ENCODE measurements at places on chromosomes 3 and 15. TPM values are rescaled to one million over a fixed set of nuclear protein-coding genes. Genes with fewer than 3 reads are reported as not detected.

PATL2 gene
- 0.13 TPM for total RNA-seq

SHC4 gene
- 0.51 TPM for total RNA-seq

- DNase-seq, result no peak
Observed at GRCh38 chr3:179071027-179071322, 634 bp downstream of the ZMAT3 start.

SPTBN5 gene
- total RNA-seq, result 2.7 TPM

DNA sequence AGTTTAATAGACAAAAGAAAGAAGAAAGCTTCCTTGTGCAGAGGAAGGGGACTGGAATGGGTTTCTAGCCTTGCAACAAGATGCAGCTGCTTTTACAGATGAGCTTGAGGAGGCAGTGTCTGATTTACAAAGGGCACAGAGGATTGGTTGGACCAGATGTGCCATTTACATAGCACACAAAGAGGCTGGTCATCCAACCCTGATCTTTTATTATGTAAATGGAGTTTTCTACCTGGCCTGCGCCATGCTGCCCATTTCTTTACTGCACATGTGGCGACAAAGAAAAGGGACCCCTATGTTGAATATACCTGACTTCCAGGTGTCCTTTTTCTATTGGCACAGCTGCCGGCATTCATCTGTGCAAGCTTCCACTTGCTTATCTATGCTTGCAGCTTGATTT, 409.4 kb upstream of the FRG2C start:
- DNase-seq, result no peak

- no peak for DNase-seq
Observed at GRCh38 chr15:73965094-73965757, 26.9 kb downstream of the STOML1 start.

DNA sequence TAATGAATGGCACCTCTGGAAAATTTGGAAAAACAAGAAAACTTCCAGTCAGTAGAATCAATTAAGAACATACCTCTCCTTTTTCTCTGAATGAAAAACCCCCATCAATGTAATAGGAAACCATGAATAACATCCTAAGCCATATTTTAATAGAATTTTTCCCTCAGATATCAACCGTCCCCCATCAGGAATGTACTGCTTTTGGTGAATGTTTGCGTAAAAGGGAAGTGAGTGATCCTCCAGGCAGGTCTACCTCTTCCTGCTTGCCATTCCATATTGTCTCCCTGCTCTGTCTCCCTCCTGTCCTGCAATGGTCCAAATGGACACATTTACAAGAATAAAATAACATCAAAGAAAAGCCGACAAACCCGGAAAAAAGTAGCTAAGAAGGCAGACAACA, 30.8 kb downstream of the LAMP3 start:
- peak; percentile 94 for DNase-seq

PRTG gene
- 1.0 TPM for total RNA-seq

EEFSEC gene
- 1.8 TPM for total RNA-seq

VIPR1 gene
- 0.38 TPM for total RNA-seq

TRAT1 gene
- not detected for total RNA-seq

IRAK2 gene
- total RNA-seq, result 60.3 TPM

TRIM71 gene
- total RNA-seq, result under 0.01 TPM

GRCh38 chr3:66537735-66538134, 36.9 kb upstream of the LRIG1 start:
- DNase-seq, result no peak

DNA sequence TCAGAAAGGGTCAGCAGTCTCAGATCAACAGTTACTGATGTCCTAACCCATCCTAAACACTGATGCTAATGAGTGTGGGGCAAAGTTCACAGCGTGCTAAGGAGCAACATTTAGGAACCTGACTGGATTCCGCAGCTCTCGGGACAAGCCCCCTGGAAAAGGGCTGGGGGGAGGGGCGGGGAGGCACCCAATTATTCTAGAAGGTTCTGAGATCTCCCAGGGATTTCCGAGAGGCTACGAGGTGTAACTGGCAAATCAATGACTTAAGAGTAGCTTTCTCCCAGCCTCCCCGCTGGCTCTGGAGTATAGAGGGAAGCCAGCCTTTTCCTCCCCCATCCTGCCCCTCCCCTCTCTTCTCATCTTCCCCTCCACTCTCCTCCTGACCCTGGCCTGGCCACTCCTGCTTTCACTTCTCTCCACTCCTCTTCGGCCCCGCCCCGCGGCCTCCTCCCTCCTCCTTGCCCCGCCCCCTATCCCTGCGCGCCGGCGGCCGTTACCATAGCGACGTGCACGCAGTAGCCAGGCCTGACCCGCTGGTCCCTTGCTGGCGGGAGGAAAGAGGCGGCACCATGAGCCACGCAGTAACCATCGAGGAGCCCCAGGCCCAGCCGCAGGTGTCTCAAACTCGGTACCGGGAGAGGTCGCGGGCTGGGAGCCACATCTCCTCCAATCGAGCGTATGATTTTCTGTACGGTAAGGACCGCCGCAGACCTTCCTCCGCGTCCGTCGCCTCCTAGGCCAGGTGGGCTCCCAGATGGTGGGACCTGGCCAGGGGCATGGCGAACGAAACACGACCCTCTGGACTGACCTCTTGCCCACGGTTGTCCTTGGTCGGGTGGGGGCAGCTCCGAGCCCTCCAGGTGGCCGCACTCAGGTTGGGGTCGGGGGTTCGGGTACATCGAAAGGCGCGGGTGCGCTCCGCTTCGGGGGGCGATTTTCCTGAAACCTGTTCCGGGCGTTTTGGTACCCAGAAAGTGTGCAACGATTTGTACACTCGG, at the start of gene CFAP91:
CFAP91 (plus strand) TSS at position 493 of the 998 bp plus-strand sequence; CDS start at position 570, 77 bp downstream.
- DNase-seq, result peak; percentile 85

PDIA5 gene
- total RNA-seq, result 67.3 TPM

CD86 gene
- total RNA-seq, result not detected

GRCh38 chr15:100942656-100943425, 23.7 kb downstream of the LRRK1 start:
- DNase-seq, result no peak

- no peak for DNase-seq
Observed at GRCh38 chr3:46489875-46490274, 7.9 kb upstream of the RTP3 start.

DNA sequence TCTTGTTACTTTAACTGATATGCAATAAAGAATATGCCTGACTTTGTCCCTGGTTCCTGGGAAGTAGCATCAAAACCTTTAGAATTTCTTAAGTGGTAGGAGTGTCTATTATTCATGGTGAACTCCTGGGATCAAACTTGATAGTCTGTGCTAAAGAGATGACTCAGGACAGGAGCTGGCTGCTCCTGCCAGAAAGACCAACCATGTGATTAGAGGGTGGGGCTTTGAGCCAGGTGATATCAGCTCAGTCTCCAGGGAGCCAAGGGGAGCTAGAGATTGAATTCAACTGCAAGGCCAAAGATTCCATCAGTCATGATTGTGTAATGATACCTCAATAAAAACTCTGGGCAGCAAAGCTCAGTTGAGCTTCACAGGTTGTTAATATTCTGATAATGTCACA, 20.6 kb upstream of the TMC3 start:
- no peak for DNase-seq

- no peak for DNase-seq
Observed at GRCh38 chr15:51814606-51815005, 14.8 kb upstream of the TMOD3 start.

SLC12A1 gene
- total RNA-seq, result not detected

GRCh38 chr3:73361591-73361990, 263.1 kb downstream of the PDZRN3 start:
- DNase-seq, result no peak

DNA sequence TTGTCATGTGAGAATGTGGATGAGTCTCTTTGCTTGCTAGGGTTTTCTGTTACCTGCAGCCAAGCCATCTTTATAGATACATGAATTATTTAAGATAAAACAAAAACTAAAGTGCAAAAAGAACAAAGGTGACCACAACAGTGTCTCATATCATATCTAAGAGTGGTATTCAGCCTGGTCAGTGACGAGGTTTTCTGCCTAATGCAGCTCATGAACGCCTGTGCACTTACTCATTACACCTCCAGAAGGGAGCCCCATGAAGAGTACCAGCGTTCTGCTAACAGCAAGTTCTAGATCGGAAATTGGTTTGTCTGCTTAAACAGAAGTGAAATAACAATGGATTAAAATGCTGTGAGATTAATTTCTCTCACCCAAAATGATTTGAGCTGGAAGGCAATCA, 19.2 kb downstream of the PXYLP1 start:
- no peak for DNase-seq

GRCh38 chr3:46380471-46381221, 9.9 kb downstream of the CCR5 start:
- no peak for DNase-seq

NR1I2 gene
- total RNA-seq, result not detected

CACNA1D gene
- not detected for total RNA-seq

DNA sequence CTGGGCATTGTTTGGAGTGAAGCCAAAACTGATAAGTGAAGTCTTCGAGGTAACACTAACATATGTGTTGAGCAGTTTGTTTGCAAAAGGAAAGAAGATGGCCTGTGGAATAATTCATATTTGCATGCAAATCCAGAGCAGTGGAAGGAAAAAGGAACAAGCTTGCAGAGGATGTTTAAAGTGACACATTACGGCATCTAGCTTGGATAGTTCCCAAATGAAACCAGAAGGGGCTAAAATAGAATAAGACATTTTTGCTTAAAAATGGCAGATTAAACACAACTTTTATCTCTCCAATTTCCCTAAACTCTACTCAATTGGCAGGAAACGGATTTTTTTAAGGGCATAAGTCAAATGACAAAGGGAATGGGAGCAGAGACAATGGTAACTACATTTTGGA, 25.4 kb upstream of the RYK start:
- no peak for DNase-seq

UROC1 gene
- not detected for total RNA-seq

DNA sequence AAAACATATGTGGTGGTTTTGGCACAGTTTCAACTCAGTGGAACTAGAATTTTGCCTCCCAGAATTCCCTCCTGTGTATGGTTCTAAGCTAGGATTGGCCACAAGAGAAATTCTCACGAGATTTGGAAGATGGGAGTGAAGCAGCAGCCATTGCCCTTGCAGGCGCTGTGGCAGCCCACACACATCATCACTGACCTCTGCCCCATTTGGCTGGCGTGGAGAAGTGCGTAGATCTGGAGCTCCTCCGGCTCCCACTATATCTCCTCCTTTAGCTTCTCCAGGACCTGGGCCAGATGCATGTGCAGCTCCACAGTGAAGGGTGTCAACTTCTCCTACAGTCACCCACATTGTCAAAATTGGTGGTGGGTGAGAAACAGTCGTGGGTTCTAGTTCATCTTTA, 199.6 kb downstream of the EFHB start:
- no peak for DNase-seq

DNA sequence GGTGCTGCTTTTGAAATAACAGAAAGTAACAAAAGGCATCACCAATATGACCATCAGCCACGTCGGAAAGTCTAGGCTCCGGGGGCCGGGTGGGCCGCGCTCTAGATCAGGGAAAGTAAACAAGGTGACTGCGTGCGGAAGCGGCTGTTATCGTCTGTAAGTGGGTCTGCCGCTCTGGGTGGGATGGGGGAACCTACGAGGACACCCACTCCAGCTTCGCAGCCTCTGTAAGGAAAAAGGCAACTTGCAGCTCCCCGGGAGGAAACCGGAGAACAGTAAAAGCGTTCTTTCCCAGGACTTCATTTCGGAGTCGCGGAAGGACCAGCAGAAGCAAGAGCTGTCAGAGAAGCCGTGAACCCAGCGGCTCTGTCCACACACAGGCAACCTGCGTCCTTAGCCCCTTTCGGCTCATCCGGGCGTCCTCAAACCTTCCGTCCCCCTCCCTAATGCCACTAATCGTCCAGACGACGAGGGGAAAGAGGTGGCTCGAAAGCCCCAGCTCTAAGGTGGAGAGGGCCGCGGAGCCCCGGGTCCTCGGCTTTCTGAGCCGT, 461 bp downstream of the XRN1 start:
- peak; percentile 28 for DNase-seq

DNA sequence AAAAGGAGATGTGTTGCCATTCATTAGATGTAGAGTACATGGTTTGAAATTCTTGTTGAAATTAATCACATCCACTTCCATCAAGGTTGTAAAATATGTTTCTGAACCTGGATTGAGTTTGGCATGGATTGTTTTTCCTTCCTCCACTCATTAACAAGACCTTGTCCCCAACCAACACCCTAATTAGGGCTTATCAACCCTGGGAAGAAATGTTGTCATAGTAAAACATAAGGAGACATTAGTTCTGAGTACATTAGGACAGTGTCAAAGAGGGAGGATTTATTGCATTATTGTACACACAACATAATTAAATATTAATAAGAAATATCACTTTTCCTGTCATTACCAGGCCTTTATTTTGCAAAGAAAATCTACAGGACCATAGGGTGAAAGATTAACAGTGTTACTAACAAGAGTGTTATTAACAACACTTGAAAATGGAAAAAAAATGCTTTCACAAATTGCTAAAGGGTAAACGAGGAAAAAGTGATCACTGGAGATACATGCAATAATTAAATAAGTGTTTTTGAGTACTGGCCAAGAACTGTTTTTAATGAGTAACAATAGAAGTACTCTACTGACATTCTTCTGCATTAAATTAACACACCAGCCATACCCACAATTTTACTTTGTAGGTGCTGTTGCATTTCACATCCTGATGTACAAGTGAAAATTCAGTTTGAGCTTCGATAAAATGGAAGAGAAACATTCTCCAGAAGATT, 30.4 kb upstream of the WDR72 start:
- DNase-seq, result no peak

AMT gene
- total RNA-seq, result 0.51 TPM

NTRK3 gene
- not detected for total RNA-seq

DNA sequence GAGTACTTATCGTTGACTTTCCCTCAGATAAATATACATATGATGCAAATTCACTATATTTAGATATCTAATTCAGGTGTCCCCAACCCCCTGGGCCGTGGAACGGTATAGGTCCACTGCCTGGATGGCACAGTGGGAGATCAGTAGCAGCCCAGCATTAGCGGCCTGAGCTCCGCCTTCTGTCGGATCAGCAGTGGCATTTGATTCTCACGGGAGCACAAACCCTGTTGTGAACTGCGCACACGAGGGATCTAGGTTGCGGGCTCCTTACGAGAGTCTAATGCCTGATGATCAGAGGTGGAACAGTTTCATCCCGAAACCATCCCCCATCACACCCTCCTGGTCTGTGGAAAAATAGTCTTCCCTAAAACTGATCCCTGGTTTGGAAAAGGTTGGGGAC, 6.9 kb downstream of the KNL1 start:
- DNase-seq, result no peak

- DNase-seq, result no peak
Observed at GRCh38 chr3:103195216-103195615, 760.4 kb downstream of the ZPLD1 start.

GRCh38 chr3:106578911-106579310, 710.1 kb upstream of the CBLB start:
- DNase-seq, result no peak
